ENCODE measurements at places on chromosomes 4 and X. TPM values are rescaled to one million over a fixed set of nuclear protein-coding genes. Genes with fewer than 3 reads are reported as not detected.

GRCh38 chr4:169160825-169161224, 109.9 kb downstream of the SH3RF1 start:
- DNase-seq: no peak

DNA sequence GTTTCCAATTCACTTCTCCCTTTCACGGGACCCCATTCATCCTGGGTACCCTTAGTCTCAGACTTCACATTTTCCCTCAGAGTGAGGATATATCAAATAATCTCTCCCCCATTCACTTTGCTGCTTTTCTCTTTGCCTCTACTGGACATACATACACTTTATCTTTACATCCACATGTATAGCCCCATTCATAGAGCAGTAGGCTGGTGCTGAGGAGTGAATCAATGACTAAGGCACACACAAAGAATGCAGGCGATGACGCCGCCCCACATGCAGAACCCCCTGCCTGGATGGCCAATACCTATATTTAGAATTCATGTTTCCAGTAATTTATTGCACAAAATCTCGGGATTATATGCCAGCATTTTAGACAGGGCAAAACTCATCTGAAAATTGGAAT, 554.3 kb upstream of the TENM3 start:
- DNase-seq: peak; percentile 15

GPC4 gene
- 0.54 TPM for total RNA-seq

SCOC gene
- 12.9 TPM for total RNA-seq

KLHL13 gene
- 13.6 TPM for total RNA-seq

ZCCHC13 gene
- not detected for total RNA-seq

GRIA2 gene
- not detected for total RNA-seq

DNA sequence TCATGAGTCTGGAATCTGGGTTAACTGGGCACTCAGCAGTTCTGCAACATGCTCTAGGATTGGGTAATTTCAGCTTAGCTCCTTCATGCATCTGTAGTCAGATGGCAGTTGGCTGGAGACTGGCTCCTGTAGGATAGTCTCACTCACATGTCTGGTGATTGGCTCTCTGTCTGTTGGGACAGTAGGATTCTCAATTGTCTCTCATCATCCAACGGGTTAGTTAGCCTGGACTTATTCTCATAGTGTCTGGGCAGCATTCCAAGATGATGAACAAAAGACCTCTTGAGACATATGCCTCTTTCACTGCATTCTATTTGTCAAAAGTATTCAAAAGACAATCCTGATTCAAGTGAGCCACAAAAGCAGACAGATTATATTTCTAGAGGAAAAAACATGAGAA, 795.6 kb upstream of the GALNTL6 start:
- DNase-seq: no peak

- no peak for DNase-seq
Measured at GRCh38 chr4:88736264-88736663, 38.6 kb upstream of the NAP1L5 start.

- DNase-seq: peak; percentile 22
Measured at GRCh38 chr4:79042079-79042674, 102.9 kb upstream of the PAQR3 start.

DNA sequence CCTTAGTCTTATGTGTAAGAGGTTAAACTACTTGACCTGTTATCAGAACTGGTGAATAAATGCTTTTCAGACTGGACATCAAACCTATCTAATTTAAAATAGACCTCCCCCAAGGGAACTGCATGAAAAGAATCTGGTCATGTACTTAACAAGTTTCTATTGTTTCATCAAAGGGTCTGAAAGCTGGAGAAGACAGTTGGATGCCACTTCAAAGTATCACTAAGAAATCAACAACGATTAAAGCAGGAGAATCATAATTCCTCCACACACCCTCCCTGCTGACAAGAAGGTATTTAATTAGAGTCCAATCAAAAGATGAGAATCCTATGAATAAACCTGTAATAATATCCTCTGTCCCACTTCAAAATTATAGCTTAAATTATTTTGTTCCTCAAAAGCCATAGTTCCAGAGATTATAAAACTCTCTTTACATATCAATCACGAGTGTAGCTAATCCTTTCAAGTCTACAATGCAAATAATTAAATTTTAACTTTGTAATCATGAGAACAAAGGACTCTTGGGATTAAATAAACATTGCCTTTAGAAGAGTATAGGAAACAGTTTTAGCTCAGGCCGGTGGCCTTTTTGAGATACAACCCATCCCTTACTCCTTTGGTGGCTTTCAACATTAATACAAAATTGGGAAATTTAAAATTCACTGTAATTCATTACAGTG, 35.1 kb downstream of the TSPAN5 start:
- no peak for DNase-seq

GRCh38 chrX:45623266-45623665, 422.6 kb upstream of the DIPK2B start:
- DNase-seq: peak; percentile 91

DNA sequence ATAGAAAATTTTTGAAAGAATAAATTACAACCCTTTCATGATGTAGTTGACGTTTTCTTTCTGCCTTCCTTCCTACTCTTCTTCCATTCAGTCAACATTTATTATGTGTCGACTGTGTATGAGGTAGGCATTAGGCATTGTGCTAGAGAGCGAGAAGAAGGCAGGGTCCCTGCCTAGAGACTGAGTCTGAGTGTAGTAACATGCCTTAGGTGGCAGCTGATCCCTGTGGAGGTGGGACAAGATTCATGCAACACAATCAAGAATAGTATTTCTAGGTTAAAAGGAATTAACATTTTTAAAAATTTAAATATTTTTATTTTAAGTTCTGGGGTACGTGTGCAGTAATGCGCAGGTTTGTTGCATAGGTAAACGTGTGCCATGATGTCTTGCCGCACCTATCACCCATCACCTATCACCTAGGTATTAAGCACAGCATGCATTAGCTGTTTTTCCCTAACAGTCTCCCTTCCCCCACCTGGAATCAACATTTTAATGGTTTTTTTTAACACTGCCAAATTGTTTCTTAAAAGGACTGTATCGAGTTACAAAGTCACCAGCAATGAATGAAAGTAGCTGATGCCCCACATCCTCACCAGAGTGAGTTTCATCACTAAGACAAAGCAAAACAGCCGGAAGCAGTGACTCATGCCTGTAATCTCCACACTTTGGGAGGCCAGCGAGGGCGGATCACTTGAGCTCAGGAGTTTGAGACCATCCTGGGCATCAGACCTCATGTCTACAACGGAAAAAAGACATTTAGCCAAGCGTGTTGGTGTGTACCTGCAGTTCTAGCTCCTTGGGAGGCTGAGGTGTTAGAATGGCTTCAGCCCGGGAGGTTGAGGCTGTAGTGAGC, 84.0 kb downstream of the WWC2 start:
- DNase-seq: peak; percentile 91

SLC49A3 gene
- under 0.01 TPM for total RNA-seq

DNA sequence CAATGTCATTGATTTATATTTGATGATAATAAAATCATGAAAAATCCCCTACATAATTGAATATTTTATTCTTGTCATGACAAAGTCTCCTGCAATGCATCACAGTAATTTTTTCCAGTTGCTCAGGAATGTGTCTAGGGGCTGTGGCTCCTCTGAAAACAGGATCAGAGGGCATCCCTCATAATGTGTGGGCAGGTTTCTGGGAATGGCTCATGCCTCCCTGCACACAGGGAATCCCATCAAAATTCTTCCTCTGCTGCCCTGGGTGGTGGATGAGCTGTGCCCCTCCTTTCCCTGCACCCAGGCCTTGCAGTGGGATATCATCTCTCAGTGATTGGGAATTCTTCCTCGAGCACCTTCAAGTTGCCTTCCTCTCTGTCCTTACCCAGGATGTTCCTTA, 20.4 kb upstream of the PUDP start:
- DNase-seq: no peak

CFI gene
- total RNA-seq: 0.28 TPM

GRCh38 chrX:119427024-119427794, 28.1 kb downstream of the SLC25A43 start:
- peak; percentile 34 for DNase-seq

GRCh38 chrX:152817078-152817764, 13.3 kb downstream of the CETN2 start:
- peak; percentile 54 for DNase-seq

DNA sequence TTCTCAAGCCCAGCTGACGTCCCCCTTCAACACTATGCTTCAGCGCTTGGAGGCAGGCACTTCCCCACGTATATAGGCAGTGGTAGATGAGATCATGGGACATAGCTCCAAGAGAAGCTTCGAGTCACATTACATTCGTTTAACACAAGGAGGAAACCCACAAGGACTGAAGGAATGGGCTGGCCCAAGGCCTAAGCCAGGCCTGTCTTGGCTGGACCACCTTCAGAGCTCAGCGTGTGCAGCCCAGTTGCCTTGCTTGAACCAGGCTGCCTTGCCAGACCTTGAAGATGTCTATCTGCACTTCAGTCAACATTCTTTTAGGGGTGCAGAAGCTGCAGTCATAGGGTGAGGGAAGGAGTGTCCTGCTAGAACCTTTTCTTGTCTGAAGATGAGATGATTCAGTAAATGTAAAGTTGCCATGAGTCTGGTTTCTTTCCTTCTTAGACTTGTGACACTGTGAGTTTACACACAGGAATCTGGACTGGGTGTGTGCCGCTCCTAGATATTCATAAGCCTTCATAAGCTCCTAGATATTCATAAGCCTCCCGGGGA, 144.1 kb upstream of the RBPJ start:
- DNase-seq: peak; percentile 85

CENPVL3 gene
- not detected for total RNA-seq

DNA sequence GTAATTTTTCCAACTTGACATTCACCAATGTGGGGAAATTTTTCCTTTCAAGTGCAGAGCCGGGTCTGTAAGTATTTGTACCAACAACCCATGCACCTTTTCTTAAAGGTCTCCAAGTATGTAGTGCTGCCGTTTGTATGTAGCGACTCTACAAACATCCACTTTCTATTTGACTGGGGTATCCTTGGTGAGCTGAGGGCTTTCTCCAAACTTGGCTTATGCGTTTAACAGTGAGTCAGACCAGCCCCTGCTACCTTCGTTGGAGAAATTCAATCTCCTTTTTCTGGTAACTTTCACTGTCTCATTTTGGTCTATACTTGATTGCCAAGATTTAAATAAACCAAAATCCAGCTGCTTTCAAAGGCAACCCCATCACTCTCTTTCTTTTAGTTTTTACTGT, 34.9 kb downstream of the MGST2 start:
- no peak for DNase-seq

DNA sequence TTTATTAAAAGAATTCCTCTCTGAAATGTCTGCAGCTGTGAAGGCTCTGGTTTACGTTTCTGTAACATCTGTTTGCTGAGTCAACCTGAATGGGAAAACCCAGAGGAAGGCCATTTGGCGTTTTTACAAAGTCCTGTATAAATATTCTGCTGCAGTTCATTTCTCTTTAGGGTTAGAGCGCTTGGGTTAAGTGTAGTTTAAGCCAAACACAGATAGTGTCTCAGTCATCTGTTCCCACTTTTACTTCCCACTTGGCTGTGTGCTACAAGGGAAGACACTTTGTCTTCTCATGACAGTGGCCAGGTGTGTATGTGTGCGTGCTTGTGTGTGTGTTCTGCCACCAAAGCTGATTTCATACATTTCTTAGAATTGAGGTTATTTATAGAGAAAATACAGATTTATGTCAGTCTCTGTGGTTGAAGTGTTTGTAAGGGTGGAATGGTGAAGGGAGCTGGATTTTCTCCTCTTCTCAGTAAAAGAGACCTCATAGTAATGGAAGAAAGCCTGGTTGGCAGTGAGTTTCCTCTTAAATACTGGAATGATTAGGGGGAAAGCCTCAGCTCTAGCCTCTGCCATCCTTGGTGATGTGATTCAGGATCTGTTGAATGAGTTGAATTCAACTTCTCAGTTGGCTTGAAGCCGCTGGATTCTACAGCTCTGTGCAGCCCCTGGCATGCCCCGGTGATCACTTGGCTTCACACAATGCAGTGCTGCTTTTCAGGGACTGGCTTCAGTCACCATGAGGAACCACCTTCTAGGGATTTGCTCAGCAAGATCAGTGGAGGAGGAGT, 50.6 kb downstream of the JADE1 start:
- DNase-seq: peak; percentile 96

USP17L24 gene
- not detected for total RNA-seq

DNA sequence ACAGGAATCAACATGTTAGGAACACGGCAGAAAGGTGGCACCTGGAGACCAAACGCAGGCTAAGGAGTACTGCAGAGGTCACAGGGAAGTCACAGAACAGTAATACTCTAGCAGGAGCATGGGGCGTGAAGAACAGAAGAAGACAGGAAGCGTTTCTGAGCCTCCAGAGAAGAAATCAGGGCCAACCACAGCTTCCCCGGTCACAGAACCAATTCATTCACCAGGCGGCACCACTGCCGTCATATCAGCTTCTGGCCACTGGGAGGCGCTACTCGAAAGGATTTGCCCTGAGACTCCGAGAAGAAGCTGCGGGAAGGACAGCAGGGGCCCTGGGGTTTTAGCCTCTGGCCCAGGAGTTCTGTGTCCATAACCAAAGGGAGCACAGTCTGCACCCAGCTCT, 78.0 kb upstream of the DRD5 start:
- DNase-seq: no peak

DNA sequence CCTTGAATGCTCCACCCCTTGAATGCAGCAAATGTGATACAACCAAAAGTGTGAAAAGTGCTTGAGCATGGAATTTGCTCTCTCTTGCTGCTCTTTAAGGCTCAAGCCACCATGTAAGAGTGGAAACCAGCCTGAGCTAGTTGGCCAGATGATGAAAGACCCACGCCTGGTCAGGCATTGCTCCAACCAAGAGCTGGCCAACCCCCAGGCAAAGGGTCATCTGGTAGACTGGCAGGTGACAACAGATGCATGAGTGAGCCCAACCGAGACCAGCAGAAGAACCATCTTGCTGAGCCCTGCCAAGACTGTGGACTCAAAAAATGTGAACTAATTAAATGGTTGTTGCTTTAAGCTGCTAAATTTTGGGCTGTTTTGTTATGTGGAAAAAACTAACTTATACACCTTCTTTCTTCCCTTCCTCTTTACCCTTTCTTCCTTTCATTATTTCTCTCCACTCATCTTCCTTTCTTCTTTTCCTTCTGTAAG, 32.7 kb downstream of the ADGRG2 start:
- no peak for DNase-seq

DNA sequence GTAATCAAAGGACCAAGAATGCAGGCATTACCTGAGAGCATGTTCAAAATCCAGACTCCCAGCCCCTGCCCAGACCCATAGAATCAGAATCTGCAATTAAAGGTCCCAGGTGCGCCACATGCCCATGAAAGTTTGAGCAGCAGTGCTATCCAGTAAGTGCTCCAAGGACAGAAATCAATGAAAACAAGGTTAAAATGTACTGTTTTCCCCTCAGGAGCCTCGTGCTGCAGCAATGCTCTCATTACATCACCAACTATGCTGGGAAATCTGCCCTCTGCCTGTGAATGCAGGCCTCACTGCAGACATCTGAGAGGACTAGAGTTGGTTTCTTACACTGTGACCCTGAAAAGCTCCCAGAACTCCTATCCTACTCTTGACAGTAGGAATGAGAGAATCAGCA, 21.1 kb downstream of the ANXA5 start:
- DNase-seq: peak; percentile 61

MED28 gene
- 9.3 TPM for total RNA-seq
